T-helper 17 cell (primary cell): ENCODE measurements at places on chromosomes 2 and 18. TPM values are rescaled to one million over a fixed set of nuclear protein-coding genes. Genes with fewer than 3 reads are reported as not detected.

DNA sequence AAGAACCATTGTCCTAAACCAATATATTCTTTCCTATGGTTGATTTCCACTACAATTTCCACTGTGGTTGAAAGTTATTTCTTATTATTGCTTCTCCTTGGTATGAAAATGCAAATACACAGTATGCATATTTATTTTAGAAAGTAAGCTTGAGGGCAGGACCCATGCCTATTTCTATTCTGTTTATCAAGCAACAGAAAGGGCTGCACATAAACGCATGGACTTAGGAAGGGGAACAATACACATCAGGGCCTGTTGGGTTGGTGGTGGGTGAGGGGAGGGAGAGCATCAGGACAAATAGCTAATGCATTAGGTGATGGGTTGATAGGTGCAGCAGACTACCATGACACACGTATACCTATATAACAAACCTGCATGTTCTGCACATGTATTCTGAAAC is 20.7 kb downstream of the SLC4A3 start:
- DNase-seq: no peak

- no peak for DNase-seq
These were observed 21.6 kb downstream of the STEAP3 start for GRCh38 chr2:119245076-119245840.

Gene ASB18
- not detected for total RNA-seq

GRCh38 chr2:230010501-230010900 is 58.2 kb downstream of the SLC16A14 start:
- no peak for DNase-seq
